Activated naive CD8-positive, alpha-beta T cell treated with anti-CD3 and anti-CD28 coated beads, Interleukin-2, amount 50 U/mL, for 24 hours (primary cell): ENCODE measurements at places on chromosomes 3 and 15.

DNA sequence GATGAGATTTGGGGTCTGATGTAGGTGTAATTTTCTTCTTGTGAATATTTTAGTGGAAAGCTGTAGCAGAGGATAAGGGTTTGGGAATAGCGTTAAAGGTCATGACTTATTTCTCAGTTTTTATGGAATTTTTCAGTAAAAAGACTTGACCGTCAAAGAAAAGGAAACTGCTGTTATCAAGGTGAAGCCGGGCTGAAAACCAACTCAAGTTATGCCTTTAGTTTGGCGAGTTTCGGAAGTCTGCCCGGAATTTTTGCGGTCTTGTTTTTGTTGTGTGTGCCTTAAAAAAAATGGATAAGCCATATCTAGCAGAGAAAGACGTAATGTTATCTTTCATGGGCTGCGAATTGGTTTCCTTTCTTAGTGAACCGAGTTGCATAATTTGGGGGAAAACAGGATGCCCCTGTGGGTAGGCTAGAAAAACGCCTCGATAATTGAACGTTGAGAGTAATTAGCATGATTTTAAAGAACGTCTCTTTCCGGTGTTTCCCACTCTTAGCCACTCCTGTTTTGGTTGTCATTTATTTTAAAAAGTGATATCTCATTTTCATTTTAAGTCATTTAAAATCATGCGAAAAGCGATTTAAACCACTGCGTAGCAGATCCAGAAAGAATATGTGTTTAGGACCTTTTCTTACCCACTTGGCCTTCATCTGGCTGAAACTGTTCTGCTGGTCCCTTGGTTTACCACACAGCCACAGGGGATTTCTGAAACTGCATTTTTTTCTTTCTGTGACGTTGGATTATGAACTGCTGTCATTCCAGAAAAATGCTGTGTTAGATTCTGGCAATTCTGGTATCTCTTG is 1.1 kb downstream of the NFKBIZ start:
- peak overlapping the region; percentile 98 for H3K27ac ChIP-seq
- peaks cover 65% of the 10 kb centered on the region for H3K4me1 ChIP-seq
- peak overlapping the region; percentile 99 for H3K4me3 ChIP-seq
- peaks cover 63% of the 10 kb centered on the region for H3K36me3 ChIP-seq

- peak overlapping the region; percentile 57 for H3K27ac ChIP-seq
- peaks cover 21% of the 10 kb centered on the region for H3K4me1 ChIP-seq
- no peak overlapping the region for H3K4me3 ChIP-seq
These were observed 38.7 kb upstream of the MAN2C1 start for GRCh38 chr15:75407083-75407482.

DNA sequence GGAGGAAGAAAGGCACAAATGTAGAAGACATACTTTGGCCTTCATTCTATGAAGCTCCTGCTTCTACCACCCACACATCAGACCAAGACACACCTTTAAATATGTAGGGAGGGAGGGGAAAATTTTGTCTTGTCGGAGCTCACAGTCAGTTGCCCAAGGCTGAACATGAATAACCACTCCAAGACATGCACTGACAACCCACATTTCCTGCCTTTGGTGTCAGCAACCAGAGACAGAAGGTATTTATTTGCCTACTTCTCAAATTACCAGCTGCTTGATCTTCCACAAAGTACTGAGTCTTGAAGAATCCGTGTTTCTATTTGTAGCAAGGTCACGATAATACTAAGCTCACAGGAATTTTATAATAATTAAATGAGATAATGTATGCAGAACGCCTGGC is 169.7 kb downstream of the KCNMB2 start:
- H3K4me3 ChIP-seq = no peak overlapping the region
- no peaks in the 10 kb centered on the region for H3K36me3 ChIP-seq
- no peak for DNase-seq

DNA sequence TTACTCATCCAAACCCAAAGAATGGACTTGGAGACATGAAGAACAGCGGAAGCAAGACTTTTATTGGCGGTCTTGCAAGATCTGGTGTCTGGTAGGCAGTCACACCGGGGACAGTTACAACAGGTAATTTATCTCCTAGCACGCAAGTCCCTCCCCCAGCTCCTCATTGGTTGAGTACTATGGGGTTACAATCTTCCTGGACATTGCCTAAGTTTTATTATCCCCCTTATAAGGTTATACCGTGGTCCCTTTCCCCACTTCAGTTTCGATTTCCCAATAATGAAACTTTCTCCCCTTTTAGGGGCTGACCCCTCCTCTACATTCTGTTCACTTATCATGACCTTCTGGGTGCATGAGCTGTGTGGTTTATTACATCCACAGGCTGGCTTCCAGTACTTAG is 18.7 kb downstream of the ARL8B start:
- H3K27me3 ChIP-seq = no peaks in the 10 kb centered on the region
- H3K4me3 ChIP-seq = peak overlapping the region; percentile 26
- peaks cover 44% of the 10 kb centered on the region for H3K36me3 ChIP-seq
- DNase-seq = no peak

GRCh38 chr15:71739355-71739754 is 71.0 kb upstream of the NR2E3 start:
- H3K27me3 ChIP-seq = peaks cover 3% of the 10 kb centered on the region
- DNase-seq = no peak
- no peaks in the 10 kb centered on the region for H3K36me3 ChIP-seq
- no peak overlapping the region for H3K4me3 ChIP-seq

GRCh38 chr3:55555873-55556618 is 68.9 kb upstream of the WNT5A start:
- DNase-seq = no peak
- H3K36me3 ChIP-seq = no peaks in the 10 kb centered on the region
- H3K4me3 ChIP-seq = no peak overlapping the region
- H3K4me1 ChIP-seq = no peaks in the 10 kb centered on the region

DNA sequence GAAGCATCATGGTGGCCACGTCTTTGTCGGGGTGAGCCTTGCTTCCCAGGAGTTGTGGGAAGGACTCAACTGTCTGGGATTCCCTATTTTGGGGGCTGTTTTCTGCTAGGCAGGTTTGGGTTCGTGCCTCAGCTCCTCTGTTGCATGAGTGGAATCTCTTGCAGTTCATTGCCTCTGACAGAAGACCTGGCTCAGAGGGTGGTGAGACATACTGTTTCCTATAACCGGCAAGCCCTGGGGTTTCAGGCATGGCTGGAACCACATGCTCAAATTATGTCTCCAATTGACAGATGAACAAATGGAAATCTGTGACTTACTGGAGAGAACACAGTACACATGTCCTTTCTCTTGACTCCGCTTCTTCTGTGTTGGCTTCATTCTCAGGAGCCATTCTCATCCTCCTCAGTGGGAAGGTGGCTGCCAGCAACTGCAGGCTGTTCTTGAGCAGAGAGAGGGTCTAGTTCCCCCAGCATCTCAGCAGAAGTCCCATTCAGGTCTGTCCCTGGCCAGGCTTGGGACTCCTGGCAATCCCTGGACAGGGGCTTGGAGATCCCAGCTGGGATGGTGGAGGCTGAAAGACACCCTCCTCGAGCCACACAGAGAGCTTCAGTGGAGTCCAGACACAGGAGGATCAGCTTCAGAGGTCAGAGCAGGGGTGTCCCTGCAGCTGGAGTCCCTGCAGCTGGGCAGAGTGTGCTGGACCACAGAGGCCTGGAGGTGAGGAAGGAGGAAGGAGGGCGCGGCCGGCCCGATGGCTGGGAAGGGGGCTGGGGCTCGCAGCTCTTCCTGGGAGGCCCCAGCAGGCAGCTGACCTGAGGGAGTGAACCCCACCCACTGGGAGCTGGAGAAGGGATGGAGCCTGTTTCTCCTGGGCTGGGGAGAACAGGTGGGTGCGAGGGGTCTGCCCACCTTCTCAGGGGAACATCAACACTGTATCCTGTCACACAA is 97.6 kb downstream of the LSM3 start:
- H3K27me3 ChIP-seq = peaks cover 2% of the 10 kb centered on the region
- no peak for DNase-seq
- no peak overlapping the region for H3K4me3 ChIP-seq
- H3K36me3 ChIP-seq = no peaks in the 10 kb centered on the region

- no peaks in the 10 kb centered on the region for H3K36me3 ChIP-seq
- DNase-seq = no peak
- no peak overlapping the region for H3K4me3 ChIP-seq
- H3K27ac ChIP-seq = no peak overlapping the region
These were observed 17.5 kb upstream of the PLSCR1 start for GRCh38 chr3:146561879-146562278.

DNA sequence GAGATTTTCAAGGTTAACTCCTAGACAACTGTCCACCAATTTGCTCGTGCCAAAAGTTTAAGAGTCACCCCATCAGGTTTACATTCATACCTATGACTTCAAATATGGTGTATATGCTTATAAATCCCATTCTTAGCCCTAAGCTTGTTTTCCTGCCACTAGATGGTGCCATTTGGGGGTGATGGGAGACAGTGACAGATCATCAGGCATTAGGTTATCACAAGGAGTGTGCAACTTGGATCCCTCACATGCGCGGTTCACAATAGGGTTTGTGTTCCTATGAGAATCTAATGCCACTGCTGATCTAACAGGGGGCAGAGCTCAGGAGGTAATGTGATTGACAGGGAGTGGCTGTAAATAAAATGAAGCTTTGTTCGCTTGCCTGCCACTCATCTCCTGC is 182.7 kb downstream of the CNTN6 start:
- no peak for DNase-seq
- no peaks in the 10 kb centered on the region for H3K4me1 ChIP-seq
- H3K4me3 ChIP-seq = no peak overlapping the region
- H3K27ac ChIP-seq = no peak overlapping the region
- no peaks in the 10 kb centered on the region for H3K27me3 ChIP-seq
- no peaks in the 10 kb centered on the region for H3K36me3 ChIP-seq

DNA sequence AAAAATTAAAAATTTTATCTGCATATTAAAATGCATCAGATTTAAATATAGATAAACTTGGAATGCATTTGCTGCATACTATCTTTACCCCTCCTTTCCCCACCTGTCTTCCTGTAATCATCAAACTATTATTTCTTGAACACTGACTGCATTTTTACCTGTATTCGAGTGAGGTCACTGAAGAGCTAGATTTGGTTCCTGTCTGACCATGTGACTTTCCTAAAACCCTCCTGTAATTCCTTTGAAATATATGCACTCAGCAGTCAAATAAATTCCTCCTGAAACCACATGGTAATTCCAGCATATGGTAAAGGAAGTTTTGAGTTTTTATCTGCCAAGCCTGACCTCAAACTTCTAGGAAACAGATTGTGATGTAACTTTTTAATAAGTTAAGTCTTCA is 445.6 kb upstream of the FRG2C start:
- H3K4me1 ChIP-seq = no peaks in the 10 kb centered on the region
- no peak overlapping the region for H3K27ac ChIP-seq
- DNase-seq = no peak

DNA sequence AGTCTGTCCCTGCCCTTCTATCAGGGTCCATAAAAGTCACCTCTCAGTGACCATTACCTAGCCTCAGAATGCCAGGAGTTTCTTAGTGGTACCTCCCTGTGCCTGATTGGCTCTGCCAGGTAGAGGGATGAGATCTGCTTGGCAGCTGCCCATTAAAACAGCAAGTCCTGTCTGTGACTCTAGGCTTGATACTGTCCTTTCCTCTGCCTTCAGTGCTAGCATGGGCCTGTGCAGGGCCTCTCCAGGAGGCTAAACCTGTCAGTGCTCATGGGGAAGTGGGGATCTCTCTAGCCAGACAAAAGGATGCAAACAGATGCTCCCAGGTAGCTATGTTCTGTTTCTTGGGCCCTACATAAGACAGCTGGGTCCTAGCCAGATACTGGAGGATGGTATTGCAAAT is 10.0 kb upstream of the MANF start:
- H3K36me3 ChIP-seq = no peaks in the 10 kb centered on the region
- no peaks in the 10 kb centered on the region for H3K27me3 ChIP-seq
- H3K27ac ChIP-seq = no peak overlapping the region

DNA sequence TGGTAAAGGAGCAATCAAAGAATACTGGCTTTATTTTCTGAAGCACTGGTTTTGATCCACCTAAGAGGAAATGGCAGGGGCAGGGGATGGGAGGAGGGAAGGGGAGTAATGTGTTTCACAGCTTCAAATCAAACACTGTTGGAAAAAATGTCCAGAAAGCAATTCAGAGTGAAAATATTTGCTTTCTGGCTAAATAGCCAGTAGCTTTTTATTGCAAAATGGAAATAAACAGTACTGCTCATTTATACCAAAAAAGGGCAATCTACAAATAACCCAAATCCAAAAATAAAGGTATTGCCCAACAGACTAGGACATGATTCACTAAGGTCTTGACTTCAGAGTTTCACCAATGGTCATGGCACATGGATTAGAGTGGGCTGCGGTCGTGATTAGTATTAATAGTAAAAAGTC is 279.3 kb upstream of the THBS1 start:
- no peaks in the 10 kb centered on the region for H3K36me3 ChIP-seq
- no peak overlapping the region for H3K4me3 ChIP-seq
- H3K4me1 ChIP-seq = no peaks in the 10 kb centered on the region
- no peak overlapping the region for H3K27ac ChIP-seq

- H3K27me3 ChIP-seq = no peaks in the 10 kb centered on the region
- no peak overlapping the region for H3K27ac ChIP-seq
- peaks cover 2% of the 10 kb centered on the region for H3K4me1 ChIP-seq
- no peak for DNase-seq
These were observed 25.0 kb upstream of the GPR160 start for GRCh38 chr3:170012683-170013400.

DNA sequence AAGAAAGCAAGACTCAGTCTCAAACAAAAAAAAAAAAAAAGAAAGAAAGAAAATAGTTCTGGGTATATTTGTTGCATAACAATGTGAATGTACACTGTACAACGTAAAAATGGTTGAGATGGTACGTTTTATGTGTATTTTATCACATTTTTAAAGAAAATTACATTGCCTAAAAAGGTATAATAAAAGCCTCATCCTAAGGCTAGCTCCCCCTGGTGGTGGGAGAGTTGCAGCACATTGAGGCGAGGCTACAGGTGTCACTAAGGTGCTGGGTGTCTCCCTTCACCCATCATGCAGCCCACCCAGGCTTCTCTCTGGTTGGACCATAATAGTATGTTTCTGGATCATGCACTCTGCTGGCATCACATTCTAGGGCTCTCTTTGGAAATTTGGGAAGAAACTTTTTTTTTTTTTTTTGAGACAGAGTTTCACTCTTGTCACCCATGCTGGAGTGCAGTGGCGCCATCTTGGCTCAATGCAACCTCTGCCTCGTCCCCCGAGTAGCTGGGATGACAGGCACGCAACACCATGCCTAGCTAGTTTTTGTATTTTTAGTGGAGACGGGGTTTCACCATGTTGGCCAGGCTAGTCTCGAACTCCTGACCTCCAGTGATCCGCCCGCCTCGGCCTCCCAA is 12.4 kb upstream of the RAB11A start:
- H3K4me3 ChIP-seq = no peak overlapping the region
- DNase-seq = peak; percentile 82
- H3K27me3 ChIP-seq = no peaks in the 10 kb centered on the region
- H3K4me1 ChIP-seq = peaks cover 19% of the 10 kb centered on the region
- H3K36me3 ChIP-seq = no peaks in the 10 kb centered on the region
- H3K27ac ChIP-seq = no peak overlapping the region
